Left renal pelvis (tissue), 4 donors: ENCODE measurements at places on chromosomes 7 and 10.

GRCh38 chr7:84112771-84113170 lies 81.8 kb downstream of the SEMA3A start:
- no peak for DNase-seq

DNA sequence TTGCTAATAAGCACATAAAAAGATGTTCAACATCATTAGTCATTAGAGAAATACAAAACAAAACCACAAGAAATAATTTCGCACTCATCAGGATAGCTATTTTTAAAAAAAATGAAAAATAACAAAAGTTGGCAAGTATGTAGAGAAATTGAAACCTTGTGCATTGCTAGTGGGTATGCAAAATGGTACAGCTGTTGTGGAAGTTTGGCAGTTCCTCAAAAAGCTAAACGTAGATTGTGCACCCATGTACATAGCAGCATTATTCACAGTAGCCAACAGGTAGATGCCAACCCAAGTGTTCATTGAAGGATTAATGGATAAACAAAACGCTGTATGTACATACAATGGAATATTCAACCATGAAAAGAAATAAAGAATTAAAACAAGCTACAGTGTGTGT lies 35.3 kb upstream of the STARD3NL start:
- DNase-seq, result no peak

DNA sequence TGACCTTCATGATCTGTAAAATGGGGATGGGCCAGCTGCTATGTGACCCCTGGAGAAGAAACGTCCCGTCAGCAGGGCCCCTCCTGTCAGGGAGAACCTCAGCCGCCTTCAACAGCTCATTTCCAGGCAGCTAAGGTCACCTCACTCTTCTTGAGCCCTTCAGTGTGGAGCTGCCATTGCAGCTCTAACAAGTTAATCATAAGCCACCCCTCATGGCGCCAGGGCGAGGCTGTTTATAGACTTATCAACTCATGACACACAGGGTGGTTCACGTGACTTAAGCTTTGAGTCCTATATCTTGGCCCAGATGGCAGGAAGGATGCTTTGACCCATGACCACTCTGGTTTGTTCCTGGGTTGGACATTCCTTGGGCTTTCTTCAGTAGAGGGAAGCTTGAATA lies 315.1 kb downstream of the TNS3 start:
- no peak for DNase-seq

- no peak for DNase-seq
Measured at GRCh38 chr10:104413528-104413927, 59.9 kb downstream of the CFAP58 start.

GRCh38 chr10:85193796-85194195 lies 865.4 kb downstream of the CCSER2 start:
- DNase-seq, result no peak

DNA sequence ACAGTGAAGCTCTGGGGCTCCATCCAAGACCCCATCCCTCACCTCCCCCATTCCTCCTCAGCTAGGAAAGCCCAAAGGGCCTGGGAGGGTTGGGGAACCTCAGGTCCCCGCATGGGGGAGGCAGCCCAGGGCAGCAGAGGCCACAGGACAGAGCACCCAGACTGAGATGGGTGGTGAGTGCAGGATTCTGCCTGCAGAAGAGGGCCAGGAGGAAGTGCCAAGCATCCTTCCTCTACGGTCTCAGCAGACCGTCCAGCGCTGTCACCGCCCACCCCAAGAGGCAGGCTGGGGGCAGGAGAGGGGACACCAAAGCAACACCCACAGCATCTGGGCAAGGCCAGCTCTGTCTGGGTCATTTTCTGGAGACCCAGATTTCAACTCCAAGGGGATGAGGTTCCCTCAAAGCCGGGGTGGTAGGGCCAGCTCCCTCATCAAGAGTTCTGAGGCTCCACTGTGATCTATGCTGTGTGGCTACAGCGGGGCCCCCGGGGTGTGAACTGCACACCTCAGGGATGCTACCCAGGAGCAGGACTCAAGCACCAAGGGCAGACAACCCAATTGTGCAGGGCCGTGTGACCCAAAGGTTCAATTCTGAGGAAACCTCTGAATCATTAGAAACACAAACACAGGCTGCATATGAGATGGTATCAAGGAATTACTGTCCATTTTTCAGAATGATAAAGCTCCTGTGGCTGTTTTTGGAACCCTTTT lies 46.8 kb downstream of the CAMK2B start:
- no peak for DNase-seq

- DNase-seq, result no peak
Measured at GRCh38 chr7:140084972-140085371, 22.2 kb upstream of the PARP12 start.

GRCh38 chr10:31583293-31583692 lies 264.3 kb downstream of the ZEB1 start:
- no peak for DNase-seq

DNA sequence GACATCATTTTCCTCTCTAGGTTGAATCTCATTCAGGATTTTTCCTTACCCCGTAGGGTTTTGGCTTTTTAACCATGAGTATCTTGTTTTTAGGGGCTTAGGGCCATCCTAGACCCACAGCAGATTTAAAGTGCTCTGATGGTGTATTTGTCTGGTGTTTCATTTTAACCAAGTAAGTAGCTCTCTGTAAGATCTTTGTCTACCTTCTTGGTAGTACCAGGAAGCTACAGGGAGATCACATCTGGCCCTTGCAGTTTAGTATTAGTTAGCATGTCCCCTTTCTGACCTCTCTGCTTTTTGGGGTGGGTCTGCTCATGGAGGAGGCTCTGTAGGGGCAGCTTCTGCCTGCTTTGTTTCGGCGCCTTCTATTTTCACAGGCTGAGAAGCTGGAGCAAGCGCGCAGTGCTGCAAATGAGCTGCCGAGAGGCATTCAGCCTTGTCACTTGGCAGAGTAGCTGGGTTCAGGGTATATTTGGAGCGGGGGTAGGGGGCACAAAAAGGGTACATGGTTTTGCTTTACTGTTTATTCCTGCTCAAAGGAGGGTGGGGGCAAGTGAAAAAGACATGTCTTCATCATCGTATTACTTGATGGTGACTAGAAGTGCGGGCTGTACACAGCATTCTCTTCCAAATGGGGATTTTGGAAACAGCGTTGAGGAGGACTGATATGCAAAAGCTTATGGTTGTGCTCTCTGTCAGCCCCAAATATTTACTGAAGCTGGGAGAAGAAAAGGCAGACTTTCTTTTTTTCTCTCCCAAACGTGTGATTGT lies 146.3 kb downstream of the CELF2 start:
- DNase-seq, result no peak

DNA sequence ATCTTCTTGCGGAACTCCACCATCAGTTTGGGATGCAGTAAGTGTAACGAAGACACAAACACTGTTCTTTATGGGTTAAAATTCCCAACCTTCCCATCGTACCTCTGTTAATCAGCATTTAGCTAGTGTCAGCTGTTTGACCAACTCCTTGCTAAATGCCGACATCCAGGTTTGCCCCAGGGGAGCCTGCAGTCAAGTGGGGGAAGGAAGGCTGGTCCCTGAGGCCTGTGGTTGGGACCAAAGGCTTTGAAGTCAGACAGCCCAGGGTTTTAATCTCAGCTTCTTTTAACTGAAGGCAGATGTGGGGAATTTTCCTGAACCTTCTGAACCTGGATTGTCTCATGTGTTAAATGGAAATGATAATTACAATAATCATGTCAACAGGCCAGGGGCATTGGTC lies 443.7 kb downstream of the GLRX3 start:
- DNase-seq, result no peak

GRCh38 chr7:28575241-28575643 lies 162.9 kb downstream of the CREB5 start:
- DNase-seq, result no peak

DNA sequence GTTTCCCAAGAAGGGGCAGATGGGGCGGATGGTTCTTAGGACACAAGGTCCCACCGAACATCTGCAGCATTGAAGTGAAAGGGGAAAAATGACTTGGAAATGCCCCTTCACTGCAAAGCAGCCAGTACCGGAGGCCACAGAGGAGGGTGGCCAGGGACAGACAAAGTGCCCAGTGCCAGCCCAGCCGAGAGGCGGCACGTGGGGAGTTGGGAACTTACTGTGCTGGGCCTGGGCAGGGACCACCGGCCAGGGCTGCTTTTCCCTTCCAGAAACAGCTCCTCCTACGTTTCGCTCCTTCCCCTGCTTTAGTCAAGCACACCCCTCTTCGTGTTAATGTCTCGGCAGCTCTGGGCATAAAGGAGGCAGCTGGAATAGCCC lies 129.2 kb downstream of the TNS3 start:
- DNase-seq, result no peak

- DNase-seq, result no peak
Measured at GRCh38 chr7:87479951-87480350, 4.5 kb upstream of the ABCB4 start.

DNA sequence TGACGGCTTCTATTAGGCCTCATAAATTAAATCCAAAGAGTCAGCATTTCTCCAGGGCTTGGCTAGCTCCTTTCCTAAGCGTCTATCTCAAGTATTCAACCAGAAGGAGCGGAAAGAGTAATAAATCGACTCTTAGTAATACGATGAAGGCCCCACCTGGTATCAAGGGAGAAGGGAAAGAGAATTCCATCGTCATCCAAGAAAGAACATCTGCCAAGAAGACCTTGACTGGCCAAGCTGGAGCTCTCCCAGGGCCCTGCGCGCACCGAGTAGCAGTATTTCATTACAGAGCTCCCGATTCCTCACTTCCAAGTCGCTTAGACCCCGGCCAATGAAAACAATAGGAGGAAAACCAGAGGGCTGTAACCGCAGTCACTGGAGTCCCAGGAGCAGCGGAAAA lies 178.0 kb upstream of the FRMD4A start:
- DNase-seq, result no peak

GRCh38 chr7:80181411-80181810 lies 46.8 kb downstream of the GNAI1 start:
- DNase-seq, result no peak

- no peak for DNase-seq
Measured at GRCh38 chr10:60144099-60144498, 237.7 kb upstream of the CCDC6 start.

GRCh38 chr7:67407392-67408071 lies 410.9 kb downstream of the TYW1 start:
- DNase-seq, result no peak

GRCh38 chr7:33143996-33144718 lies 14.8 kb downstream of the BBS9 start:
- no peak for DNase-seq

DNA sequence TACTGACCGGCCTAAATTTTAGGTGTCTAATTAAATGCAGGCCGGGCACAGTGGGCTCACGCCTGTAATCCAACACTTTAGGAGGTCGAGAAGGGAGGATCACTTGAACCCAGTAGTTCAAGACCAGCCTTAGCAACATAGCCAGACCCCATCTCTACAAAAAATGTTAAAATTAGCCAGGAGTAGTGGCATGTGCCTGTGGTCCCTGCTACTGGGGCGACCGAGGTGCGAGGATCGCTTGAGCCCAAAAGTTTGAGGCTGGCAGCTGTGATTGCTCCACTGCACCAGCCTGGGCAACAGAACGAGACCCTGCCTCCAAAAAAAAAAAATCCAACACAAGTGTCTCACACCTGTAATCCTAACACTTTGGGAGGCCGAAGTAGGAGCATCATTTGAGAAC lies 491 bp upstream of the SLC37A3 start:
- no peak for DNase-seq

DNA sequence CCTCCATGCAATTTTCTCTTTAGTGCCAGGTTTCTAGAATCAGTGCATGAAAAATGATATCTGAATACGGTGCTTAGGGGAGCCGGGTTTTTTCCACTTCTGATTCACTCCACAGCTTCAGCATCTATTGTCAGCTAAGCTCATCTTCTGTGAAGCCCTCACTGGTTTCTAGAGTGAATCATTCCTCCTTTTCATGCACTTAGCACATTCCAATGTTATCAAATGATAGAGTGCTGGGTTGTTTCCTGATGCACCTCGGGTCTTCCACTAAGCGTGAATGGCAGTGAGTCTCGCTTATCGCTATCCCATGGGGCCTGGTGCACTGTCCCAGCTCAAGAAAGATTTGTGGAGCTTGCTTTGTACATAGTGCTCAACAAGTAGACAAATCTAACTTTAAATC lies 170.9 kb upstream of the RHEB start:
- no peak for DNase-seq

DNA sequence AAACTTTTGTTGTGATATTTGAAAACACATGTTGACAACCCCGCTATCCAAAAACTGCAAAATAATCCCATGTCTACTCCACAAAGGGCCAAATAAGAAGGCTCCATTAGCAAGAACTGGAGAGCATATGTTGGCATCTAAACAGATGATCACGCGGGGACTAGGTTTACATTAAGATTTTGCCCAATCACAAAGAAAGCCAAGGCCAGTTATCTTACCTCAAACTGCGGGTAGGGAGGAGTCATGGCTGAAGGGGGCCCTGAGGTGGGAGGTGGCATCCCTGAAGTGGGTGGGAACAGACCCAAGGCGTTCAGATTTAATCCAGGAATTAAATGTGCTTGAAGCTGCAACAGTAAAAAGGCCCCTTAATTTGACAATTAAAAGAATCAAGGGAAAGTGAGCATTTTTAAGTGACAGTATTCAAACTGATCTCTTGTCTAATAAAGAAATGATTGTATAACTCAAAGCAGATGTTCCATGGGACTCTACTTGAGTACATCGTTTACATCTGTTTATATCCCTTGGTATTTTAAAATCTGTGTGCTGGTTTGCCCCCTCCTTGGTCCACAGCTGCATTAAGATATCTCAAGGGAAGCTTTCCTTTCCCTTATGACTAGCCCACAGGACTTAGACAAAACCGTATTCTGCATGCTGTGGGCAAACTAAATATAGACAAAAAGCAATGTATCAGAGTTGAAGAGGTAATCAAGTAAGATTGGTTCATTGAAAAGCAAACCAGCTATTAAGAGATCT lies 42.9 kb downstream of the MALSU1 start:
- DNase-seq, result no peak
